ENCODE measurements at places on chromosomes 6 and 20. TPM values are rescaled to one million over a fixed set of nuclear protein-coding genes. Genes with fewer than 3 reads are reported as not detected.

DNA sequence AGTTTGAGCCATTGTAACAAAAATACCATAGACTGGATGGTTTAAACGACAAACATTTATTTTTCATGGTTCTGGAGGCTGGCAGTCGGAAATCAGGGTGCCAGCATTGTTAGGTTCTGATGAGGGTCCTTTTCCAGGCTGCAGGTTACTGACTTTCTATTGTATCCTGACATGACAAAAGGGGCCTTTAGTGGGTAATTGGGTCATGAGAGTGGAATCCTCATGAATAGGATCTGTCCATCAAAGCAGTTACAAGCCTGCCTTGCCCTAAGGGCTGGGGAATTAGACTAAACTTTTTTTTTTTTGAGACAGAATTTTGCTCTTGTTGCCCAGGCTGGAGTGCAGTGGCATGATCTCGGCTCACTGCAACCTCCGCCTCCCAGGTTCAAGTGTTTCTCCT lies 347.9 kb upstream of the TSHZ2 start:
- H3K36me3 ChIP-seq: no peaks in the 10 kb centered on the region
- H3K27ac ChIP-seq: no peak overlapping the region
- no peak overlapping the region for H3K4me3 ChIP-seq
- peaks cover 23% of the 10 kb centered on the region for H3K4me1 ChIP-seq

Gene XKR7
- total RNA-seq: 4.5 TPM

Gene COL9A3
- 4.6 TPM for total RNA-seq

- H3K4me1 ChIP-seq: no peaks in the 10 kb centered on the region
- DNase-seq: no peak
- H3K36me3 ChIP-seq: no peaks in the 10 kb centered on the region
- no peak overlapping the region for H3K4me3 ChIP-seq
- peaks cover 14% of the 10 kb centered on the region for H3K27me3 ChIP-seq
Measured at GRCh38 chr20:7695051-7695495, 245.2 kb downstream of the HAO1 start.

Gene SLC22A2
- total RNA-seq: not detected

DNA sequence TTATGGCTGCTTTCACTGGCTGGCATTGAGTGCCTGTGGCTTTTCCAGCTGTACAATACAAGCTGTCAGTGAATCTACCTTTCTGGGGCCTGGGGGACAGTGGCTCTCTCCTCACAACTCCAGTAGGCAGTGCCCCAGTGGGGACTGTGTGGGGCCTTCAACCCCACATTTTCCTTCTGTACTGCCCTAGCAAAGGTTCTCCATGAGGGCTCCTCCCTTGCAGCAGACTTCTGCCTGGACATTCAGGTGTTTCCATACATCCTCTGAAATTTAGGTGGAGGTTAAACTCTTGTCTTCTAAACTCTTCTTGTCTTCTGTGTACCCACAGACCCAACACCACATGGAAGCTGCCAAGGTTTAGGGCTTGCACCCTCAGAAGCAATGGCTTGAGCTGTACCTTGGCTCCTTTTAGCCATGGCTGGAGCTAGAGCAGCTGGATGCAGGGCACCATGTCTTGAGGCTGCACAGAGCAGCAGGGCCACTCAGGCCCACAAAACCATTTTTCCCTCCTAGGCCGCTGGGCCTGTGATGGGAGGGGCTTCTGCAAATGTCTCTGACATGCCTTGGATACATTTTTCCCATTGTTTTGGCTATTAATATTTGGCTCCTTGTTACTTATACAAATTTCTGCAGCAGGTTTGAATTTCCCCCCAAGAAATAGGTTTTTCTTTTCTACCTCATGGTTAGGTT lies 9.6 kb downstream of the PEX7 start:
- H3K4me1 ChIP-seq: no peaks in the 10 kb centered on the region
- peaks cover 45% of the 10 kb centered on the region for H3K36me3 ChIP-seq
- no peak for DNase-seq
- no peak overlapping the region for H3K27ac ChIP-seq
- H3K27me3 ChIP-seq: no peaks in the 10 kb centered on the region

DNA sequence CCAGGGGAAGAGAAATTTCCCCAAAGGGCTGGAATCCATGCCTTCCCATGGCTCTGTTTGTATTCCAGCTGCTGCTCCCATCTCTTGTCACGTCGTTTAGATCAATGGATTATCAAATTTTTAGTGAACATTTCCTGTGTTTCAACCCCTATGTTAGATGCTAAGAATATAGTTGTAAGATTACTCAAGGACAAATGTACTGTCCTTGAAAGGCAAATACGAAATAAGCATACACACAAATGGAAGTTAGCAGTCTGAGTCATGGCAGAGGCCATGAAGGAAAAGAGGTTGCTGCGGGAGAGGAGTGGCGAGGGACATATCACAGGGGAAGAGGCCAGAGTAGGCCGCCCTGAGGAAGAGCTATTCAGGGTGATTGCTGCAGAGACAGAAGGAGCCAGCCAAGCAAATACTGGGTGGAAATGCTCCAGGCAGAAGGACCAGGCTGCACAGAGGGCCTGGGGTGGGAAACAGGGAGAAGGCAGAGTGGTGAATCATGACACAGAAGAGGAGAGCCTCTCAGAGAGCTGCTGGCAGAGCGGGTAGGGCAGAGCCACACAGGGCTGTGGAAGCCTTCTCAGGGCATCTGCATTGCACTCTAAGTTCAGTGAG lies 219.2 kb upstream of the LRFN2 start:
- no peaks in the 10 kb centered on the region for H3K36me3 ChIP-seq
- no peak for DNase-seq
- no peak overlapping the region for H3K27ac ChIP-seq
- H3K4me3 ChIP-seq: no peak overlapping the region
- no peaks in the 10 kb centered on the region for H3K4me1 ChIP-seq

All from neural crest cell (in vitro differentiated cells).